Karpas-422 (cell line): ENCODE measurements at places on chromosomes 6 and 20.

DNA sequence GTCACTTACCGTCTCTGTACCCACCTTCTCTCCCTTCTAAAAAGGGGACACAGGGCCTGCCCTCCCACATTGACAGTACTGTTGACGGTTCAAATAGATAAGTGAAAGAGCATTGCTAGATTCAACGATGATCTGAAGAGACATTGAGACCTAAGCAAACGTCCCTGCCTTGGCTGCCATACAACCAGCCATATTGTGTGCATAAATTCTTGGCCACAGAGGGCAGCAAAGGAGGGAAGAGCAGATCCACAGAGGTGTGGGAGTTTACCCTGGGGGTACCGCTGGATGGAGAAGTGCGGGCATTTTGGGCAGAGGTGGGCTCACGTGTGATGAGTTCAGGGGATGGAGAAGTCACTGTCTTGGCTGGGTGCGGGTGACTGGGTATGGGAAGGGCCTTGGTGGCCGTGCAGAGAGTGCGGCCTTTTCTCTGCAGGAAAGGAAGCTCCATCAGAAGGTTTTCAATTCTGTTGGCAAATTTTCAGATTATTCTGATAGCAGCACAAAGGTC is 85.6 kb downstream of the POPDC3 start:
- no peak for DNase-seq

DNA sequence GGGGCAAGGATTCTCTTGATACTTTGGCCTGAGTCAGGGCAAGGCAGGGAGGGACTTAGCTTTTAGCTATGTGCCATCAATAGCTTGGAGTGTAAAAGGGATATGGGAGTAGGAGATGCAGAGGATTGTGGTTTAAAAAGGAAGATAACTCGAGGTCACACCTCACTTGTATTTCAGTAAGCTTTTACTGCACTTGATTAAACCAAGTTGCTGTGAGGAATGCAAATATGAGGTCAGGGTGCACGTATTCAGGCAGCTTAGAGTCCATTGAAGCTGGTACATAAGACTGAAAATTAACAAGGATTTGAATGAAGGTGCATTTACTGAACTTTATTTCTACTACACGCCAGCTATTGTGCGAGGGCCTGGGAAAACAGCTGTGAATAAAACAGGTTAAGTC is 32.1 kb downstream of the DSTN start:
- no peak for DNase-seq

DNA sequence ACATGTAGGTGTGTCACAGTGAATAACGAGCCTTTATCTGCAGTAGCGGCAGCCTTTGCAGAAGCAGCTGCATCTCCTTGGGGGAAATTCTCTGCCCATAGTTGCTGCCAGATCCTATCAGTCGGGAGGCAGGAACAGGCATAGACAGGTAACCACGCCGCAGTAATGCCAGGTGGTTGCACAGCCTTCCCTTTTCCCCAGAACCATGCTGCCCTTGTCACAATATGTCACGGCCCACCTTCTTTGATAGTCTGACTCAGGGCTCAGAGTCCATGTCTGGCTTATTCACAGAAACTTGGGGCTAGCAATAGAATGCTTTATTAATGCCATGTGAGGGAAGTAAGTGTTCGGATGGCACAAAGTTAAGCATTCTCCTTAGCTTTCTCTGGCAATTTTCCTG is 76.6 kb downstream of the F13A1 start:
- DNase-seq, result no peak

DNA sequence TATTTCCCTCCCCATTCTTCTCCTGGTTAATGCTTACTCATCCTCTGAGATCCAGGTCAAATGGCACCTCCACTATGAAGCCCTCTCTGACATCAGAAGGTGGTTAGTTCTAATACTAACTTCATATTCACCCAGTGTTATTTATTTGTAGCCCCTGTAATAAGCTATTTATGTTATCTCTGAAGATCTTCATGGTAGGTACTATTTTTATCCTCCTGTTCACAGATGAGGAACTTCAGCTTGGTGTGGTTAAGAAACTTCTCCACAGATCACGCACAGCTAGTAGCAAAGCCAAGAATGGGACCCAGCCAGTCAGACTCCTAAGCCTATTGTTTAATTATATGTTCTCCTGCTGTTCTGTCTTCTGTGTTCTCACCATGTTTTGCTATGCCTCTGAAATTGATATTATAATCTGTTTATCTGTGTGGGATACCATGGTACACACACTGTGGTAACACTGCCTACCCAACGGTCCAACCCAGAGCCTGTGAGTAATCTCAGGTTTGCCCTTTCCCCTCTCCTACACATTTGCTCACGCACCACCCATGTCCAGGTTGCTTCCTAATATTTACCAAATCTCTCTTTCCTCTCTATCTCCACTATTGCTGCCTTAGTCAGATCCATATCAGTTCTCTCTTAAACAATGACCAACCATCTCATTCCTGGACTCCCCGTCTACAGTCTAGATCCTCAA is 98.4 kb downstream of the IPCEF1 start:
- no peak for DNase-seq

DNA sequence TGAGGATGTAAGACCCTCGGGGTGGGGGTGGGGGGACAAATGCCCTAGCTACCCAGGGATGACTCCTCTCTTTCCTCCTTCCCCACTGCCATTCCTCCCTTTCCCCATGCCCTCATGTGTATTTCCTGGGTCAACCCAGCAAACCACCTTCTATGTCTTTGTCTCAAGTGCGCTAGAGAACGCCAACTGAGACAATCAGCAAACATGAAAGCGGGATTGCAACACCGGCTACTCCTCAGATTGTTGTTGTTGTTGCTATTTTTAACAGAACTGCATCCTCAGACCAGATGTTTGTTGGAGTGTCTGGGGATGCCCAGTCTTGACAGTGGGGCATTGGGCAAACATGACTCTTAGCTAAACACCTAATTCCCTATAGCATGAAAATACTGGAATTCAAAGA is 39.3 kb upstream of the HIVEP1 start:
- no peak for DNase-seq

- DNase-seq, result no peak
Observed at GRCh38 chr6:163842467-163842866, 427.9 kb downstream of the QKI start.

DNA sequence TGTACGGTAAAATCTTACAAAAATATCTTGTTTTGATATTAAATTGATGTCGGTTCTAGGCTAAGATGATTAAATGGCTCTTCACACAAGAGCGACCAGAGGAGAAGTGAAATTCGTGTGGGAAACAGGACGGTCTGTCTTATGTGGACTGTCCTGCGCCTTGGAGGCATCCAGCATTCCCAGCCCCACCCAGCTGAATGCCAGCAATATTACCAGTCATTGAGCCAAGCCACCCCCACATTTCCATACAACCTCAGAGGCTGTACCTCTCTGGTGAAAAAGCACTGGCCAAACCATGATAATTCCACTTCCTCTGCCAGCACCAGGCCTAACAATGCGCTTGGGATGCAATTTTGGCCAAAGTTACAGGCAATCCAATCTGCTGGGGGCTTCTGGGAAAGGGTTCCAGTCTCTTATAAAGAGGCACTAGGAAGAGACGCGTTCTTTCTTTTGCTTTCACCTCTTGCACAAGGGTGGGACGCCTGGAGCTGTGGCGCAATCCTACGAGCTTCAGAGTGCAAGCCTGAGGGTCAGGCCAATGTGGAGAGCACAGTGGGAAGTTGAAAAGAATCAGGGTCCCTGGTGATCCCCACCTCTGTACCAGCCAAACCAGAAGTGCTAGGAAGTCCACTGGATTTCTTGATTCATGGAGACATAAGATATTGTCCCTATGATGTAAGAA is 213.1 kb downstream of the PREX1 start:
- DNase-seq, result no peak

GRCh38 chr6:161922631-161923119 is 648.8 kb upstream of the AGPAT4 start:
- peak; percentile 65 for DNase-seq

GRCh38 chr6:137165375-137166246 is 7.8 kb downstream of the IL22RA2 start:
- peak; percentile 94 for DNase-seq

DNA sequence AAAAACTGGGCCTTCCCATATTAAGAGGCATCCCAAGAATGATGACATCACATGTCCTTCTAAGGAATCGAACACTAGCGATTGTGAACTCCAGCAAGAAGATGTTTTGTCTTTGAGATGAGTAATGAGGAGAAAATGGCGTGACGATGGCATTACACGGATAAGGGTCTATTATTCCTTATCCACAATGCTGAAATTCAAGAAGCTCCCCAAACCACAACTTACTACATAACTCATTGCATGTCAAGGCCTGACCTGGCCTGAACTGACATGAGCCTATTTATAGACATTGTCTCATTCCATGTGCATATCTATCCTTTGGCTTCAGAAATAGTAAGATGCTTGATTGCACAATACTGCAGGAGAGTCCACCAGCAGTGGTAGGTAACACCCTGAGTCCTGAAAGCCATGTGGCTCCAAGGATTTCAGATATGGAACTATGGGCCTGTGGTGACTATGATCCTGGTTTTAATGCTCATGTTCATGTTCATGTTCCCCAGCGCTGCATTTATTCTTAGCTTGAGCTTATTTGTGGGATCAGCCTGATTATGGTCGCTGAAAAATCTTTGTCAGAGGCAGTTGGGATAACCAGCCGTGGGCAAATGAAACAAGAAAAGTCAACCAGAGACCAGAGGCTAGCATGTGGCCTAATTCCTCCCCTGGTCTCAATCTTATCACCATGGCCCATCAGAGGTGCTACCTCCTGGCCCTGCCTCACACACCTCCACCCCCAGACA is 183.2 kb upstream of the JARID2 start:
- DNase-seq, result no peak

DNA sequence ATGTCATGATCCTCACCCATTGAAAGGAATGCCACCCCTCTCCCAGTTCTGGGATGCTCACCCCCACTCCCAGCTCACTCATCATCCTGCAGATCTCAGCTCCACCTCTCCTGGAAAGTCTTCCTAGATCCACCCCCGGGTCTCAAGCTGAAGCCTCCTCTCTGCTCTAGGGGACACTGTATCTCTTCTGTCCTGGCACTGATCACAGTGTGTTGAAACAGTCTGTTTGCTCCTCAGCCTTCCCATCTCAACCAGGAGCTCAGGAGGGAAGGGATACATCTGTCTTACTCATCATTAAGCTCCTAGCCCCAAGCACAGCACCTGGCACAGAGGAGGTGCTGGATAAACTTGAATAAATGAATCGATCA is 80.1 kb downstream of the MRPL14 start:
- DNase-seq, result no peak

DNA sequence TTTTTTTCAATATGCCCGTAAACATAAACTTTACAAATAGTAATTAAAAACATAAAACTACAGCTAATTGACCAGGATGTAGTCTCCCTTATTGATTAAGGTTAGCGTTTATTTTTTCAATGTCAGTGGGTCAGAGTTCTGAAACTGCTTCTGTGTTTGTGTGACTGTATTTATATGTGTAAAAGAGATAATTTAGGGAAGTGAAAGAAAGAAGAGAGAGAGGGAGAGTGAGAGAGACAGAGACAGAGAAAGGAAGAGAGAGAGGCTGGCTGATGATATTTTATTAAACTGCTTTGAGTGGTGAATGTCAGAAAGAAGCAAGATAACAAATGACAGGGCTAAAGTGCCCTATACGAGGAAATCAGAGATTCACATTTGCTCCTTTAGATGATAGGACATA is 266.1 kb upstream of the PTCHD4 start:
- DNase-seq, result no peak

- no peak for DNase-seq
Observed at GRCh38 chr6:134379599-134379998, 61.7 kb upstream of the SGK1 start.

GRCh38 chr6:81557811-81558210 is 194.7 kb downstream of the TENT5A start:
- DNase-seq, result no peak
